ENCODE measurements at places on chromosomes 1 and 21.

- DNase-seq = no peak
Measured at GRCh38 chr1:114320586-114320985, 166.9 kb upstream of the SYT6 start.

DNA sequence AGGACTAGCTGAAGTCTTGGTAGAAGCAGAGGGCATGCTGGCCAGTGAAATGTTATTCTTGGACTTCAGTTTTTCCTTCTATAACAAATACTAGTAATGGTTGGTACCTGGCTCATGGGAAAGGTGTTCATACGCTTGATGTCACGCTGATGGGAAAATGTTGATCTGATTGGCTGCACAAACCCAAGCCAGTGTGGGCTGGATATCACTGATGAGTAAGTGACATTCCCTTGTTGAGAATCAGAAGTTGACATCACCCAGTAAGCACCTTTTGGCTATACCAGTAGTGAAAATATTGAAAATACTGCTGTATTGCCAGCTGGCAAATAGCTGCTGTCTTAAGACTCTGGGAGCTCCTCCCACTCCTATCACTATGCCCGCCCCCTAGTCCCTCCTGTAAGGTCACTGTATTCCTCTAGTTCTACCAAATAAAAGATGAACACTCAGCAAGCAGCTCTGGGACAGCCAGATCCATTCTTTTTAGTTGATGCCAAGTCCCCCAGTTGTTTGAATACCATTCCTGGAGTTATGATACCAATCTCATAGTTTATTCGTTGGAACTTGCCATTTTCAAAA is 168.2 kb downstream of the GRIK1 start:
- DNase-seq = no peak

DNA sequence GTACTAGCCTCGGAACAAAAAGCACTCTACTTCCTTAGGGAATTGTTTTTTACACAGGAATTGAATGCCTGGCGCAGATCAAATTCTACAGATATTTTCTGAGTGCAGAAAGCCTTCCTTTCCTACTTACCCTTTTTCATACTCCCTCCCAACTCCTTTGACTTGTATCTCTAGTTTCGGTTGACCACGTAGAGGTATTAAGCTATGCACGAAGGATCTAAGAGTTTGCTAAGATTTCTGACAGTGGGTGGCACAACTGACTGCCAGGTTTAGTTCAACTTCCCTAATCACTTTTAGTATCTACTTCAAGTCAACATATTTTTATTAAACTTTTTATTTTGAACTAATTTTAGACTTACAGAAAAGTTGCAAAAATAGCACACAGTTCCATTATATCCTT is 5.0 kb downstream of the TOR1AIP2 start:
- DNase-seq = no peak

DNA sequence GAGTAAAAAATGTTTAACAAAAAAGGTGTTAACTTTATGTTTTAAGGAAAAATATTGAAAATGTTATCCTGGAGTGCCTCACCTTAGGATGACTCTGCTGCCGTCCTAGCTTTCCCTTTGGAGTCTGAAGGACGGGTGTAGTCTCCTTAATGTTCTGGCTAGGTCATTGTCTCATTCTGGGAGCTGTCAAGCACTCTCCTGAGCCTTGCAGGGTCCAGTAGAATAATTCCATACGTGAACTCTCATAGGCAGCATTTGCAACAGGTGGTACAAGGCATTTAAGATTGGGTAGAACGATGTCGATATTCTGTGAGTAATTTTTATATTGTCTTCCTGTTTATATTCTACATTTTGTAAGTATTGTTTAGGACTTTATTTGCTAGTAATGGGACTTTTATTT is 283.6 kb upstream of the C1orf105 start:
- no peak for DNase-seq

GRCh38 chr1:103514920-103515503 is 10.5 kb upstream of the RNPC3 start:
- no peak for DNase-seq

DNA sequence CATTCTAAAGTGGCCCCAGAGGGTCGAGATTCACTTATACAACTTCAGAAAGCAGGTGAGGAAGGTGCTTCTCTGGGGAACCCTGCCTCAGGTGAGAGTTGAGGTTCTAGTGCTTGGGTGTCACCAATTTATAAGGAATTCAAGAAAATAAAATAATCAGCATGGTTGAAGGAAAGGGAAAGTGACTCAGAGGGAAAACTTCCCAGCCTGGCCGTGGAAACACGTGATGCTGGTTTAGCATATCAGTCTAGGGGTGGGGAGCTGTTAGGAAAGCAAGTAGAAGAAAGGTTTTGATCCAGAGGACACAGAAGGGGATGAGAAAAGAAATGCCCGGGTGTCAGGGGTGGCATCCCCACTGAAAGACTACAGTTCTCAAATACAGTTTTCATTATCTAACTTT is 37.7 kb upstream of the TMEM125 start:
- no peak for DNase-seq

GRCh38 chr1:87072411-87072810 is 158.0 kb downstream of the HS2ST1 start:
- no peak for DNase-seq
